CD8-positive, alpha-beta memory T cell (primary cell): ENCODE measurements at places on chromosomes 2 and 18. TPM values are rescaled to one million over a fixed set of nuclear protein-coding genes. Genes with fewer than 3 reads are reported as not detected.

- DNase-seq = no peak
- H3K4me1 ChIP-seq = peaks cover 3% of the 10 kb centered on the region
- H3K4me3 ChIP-seq = peak overlapping the region; percentile 3
- H3K27me3 ChIP-seq = no peaks in the 10 kb centered on the region
These were observed 35.7 kb upstream of the TAF4B start for GRCh38 chr18:26190506-26190905.

DNA sequence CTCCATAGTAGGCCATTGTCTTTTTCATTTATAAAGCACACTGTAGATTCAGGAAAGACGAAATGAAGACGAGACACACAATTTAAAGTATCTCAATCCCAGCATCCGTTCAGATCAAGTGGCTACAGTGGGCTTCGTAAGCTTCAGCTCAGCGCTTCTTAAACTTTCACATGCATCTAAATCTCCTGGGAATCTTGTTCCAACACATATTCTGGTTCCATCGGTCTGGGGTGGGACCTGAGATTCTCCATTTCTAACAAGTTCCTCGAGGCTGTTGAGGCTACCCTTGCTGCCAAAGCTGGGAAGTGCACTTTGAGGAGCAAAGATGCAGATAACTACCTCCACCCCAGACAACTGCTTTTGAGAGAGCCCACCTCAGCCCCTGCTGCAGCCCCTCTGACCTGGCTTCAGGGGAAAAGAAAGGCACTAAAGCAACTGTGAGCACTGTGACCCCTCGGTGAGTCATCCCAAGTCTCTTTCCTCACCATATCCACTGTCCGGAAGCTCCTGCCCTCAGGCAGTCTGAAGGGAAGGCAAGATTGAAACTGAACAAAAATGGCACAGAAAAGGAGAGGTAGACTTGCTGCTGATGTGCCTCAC, 201.1 kb upstream of the FBXO11 start:
- H3K4me3 ChIP-seq = no peak overlapping the region
- no peaks in the 10 kb centered on the region for H3K27me3 ChIP-seq
- peaks cover 18% of the 10 kb centered on the region for H3K4me1 ChIP-seq
- no peak for DNase-seq
- H3K27ac ChIP-seq = no peak overlapping the region
- H3K36me3 ChIP-seq = no peaks in the 10 kb centered on the region

- no peak overlapping the region for H3K4me3 ChIP-seq
- no peak overlapping the region for H3K27ac ChIP-seq
- no peak for DNase-seq
- H3K36me3 ChIP-seq = no peaks in the 10 kb centered on the region
These were observed 20.6 kb downstream of the LRRFIP1 start for GRCh38 chr2:237648016-237648381.

DNA sequence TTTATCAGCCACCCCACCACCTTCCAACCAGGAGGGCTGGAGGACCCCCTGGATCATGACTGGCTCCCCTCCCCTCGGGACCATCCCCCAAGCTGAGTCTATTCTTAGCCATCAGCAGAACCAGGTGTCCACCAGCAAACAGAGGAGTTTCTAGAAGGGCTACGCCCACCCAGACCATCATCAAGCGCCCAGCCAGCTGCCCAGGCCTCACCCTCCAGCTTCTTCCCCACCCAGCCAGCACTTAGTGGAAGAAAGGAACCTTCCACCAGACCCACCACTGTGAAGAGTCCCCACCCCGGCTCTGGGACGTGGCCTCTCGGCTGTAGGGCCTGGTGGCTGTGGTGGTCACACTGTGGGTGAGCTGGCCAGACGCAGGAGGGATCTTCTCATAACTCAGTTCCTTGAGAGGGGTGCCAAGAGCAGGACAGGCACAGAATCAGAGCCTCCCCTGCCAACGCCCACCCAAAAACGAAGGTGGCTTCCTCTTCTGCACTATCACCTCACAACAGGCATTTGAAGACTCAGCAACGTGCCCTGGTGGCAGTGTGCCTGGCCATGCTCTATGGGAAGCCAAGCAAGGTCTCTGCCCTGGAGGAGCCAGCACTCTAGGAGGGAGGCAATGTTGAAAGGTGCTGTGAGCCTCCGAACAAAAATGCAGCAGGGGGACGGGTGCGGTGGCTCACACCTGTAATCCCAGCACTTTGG, 19.0 kb downstream of the BIN1 start:
- H3K36me3 ChIP-seq = no peaks in the 10 kb centered on the region
- H3K27me3 ChIP-seq = no peaks in the 10 kb centered on the region
- H3K4me1 ChIP-seq = peaks cover 33% of the 10 kb centered on the region
- DNase-seq = no peak
- H3K4me3 ChIP-seq = no peak overlapping the region

- H3K27ac ChIP-seq = peak overlapping the region; percentile 48
- peaks cover 31% of the 10 kb centered on the region for H3K4me1 ChIP-seq
- no peak for DNase-seq
- no peaks in the 10 kb centered on the region for H3K36me3 ChIP-seq
- H3K4me3 ChIP-seq = no peak overlapping the region
These were observed 84.5 kb upstream of the TLK1 start for GRCh38 chr2:171244970-171245782.

DNA sequence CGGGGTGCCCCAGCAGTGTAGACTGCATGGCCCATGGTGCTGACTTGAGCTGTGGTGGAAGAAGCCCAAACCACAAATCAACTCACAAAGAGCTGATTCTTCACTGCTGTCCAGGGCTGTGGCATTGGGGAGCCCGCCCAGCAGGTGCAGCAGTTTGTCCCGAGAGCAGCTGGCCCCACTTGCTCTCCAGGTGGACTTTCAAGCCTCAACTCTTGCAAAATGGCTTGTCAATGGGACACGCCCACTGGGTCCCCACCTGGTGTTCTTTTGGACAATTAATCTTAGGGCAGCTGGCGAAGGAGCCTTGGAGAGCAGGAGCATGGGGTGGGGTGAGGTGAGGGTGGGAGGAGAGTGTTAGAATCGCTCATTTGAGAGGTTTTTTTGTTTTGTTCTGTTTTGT, 117.9 kb downstream of the MYCN start:
- no peaks in the 10 kb centered on the region for H3K4me1 ChIP-seq
- no peaks in the 10 kb centered on the region for H3K27me3 ChIP-seq
- DNase-seq = no peak
- H3K4me3 ChIP-seq = no peak overlapping the region
- no peak overlapping the region for H3K27ac ChIP-seq
- H3K36me3 ChIP-seq = no peaks in the 10 kb centered on the region

- no peaks in the 10 kb centered on the region for H3K4me1 ChIP-seq
- no peak overlapping the region for H3K4me3 ChIP-seq
- no peak for DNase-seq
- no peaks in the 10 kb centered on the region for H3K36me3 ChIP-seq
- no peaks in the 10 kb centered on the region for H3K27me3 ChIP-seq
- no peak overlapping the region for H3K27ac ChIP-seq
These were observed 55.8 kb downstream of the SLC8A1 start for GRCh38 chr2:40396124-40396523.

- peaks cover 14% of the 10 kb centered on the region for H3K36me3 ChIP-seq
- no peaks in the 10 kb centered on the region for H3K4me1 ChIP-seq
- no peak for DNase-seq
- no peaks in the 10 kb centered on the region for H3K27me3 ChIP-seq
- no peak overlapping the region for H3K4me3 ChIP-seq
These were observed 40.1 kb downstream of the AGPS start for GRCh38 chr2:177432703-177433102.

- H3K36me3 ChIP-seq = no peaks in the 10 kb centered on the region
- DNase-seq = no peak
- no peaks in the 10 kb centered on the region for H3K4me1 ChIP-seq
- no peak overlapping the region for H3K27ac ChIP-seq
- no peaks in the 10 kb centered on the region for H3K27me3 ChIP-seq
These were observed 15.5 kb downstream of the VIL1 start for GRCh38 chr2:218434456-218434855.

GRCh38 chr2:60972889-60973656, 44.4 kb upstream of the PEX13 start:
- DNase-seq = no peak
- H3K4me3 ChIP-seq = no peak overlapping the region
- H3K27me3 ChIP-seq = no peaks in the 10 kb centered on the region
- peaks cover 5% of the 10 kb centered on the region for H3K4me1 ChIP-seq

- H3K27me3 ChIP-seq = no peaks in the 10 kb centered on the region
- DNase-seq = no peak
- peak overlapping the region; percentile 43 for H3K4me3 ChIP-seq
- H3K27ac ChIP-seq = no peak overlapping the region
- H3K4me1 ChIP-seq = peaks cover 4% of the 10 kb centered on the region
These were observed 40.9 kb upstream of the TRIM43B start for GRCh38 chr2:95525294-95526035.

- DNase-seq = no peak
- H3K27ac ChIP-seq = no peak overlapping the region
- no peaks in the 10 kb centered on the region for H3K4me1 ChIP-seq
- H3K36me3 ChIP-seq = no peaks in the 10 kb centered on the region
These were observed 31.6 kb upstream of the WDR75 start for GRCh38 chr2:189409647-189410046.

- DNase-seq = no peak
- H3K4me3 ChIP-seq = no peak overlapping the region
- H3K27ac ChIP-seq = no peak overlapping the region
- no peaks in the 10 kb centered on the region for H3K27me3 ChIP-seq
- H3K36me3 ChIP-seq = no peaks in the 10 kb centered on the region
These were observed 25.4 kb downstream of the HPCAL1 start for GRCh38 chr2:10327896-10328669.

DNA sequence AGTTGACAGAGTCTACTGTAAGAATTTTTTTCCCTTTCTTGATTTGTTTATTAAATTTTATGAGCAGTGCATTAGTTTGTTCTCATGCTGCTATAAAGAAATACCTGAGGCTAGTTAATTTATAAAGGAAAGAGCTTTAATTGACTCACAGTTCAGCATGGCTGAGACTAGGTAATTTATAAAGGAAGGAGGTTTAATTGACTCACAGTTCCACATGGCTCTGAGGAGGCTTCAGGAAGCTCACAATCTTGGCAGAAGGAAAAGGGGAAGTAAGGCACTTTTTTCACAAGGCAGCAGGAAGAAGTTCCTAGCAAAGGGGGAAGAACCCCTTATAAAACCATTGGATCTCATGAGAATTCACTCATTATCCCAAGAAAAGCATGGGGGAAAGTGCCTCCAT, 191.4 kb upstream of the VRK2 start:
- no peak overlapping the region for H3K27ac ChIP-seq
- H3K36me3 ChIP-seq = no peaks in the 10 kb centered on the region
- no peaks in the 10 kb centered on the region for H3K4me1 ChIP-seq
- no peaks in the 10 kb centered on the region for H3K27me3 ChIP-seq
- no peak overlapping the region for H3K4me3 ChIP-seq

- no peaks in the 10 kb centered on the region for H3K27me3 ChIP-seq
- no peaks in the 10 kb centered on the region for H3K4me1 ChIP-seq
- no peak overlapping the region for H3K4me3 ChIP-seq
- no peak overlapping the region for H3K27ac ChIP-seq
These were observed 42.9 kb downstream of the TMEFF2 start for GRCh38 chr2:192151853-192152252.

GRCh38 chr2:2742726-2743125, 411.7 kb upstream of the MYT1L start:
- no peaks in the 10 kb centered on the region for H3K4me1 ChIP-seq
- no peaks in the 10 kb centered on the region for H3K36me3 ChIP-seq
- DNase-seq = no peak
- no peaks in the 10 kb centered on the region for H3K27me3 ChIP-seq
- H3K27ac ChIP-seq = no peak overlapping the region
- H3K4me3 ChIP-seq = no peak overlapping the region

DNA sequence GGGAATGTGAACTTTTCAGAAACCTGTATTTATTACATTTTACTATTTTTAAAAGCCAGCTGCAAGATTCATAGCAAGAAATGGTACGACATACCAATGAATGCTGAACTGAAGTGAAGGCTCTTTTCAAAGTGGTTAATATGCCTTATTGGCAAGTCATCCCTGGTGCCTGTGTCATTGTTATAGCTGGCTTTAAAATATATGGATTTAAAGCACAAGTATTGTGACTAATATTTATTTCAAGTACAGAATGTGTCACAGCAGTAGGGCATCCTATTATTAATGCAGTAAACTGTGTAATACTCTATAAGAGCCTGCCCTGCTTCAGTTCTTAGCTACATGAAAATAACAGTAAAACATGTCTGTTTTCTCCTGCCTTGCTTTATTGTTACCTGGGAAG, 10.8 kb downstream of the TSHZ1 start:
- H3K4me1 ChIP-seq = peaks cover 29% of the 10 kb centered on the region
- H3K27ac ChIP-seq = no peak overlapping the region
- H3K4me3 ChIP-seq = no peak overlapping the region
- DNase-seq = no peak
- H3K36me3 ChIP-seq = no peaks in the 10 kb centered on the region
- H3K27me3 ChIP-seq = no peaks in the 10 kb centered on the region

DNA sequence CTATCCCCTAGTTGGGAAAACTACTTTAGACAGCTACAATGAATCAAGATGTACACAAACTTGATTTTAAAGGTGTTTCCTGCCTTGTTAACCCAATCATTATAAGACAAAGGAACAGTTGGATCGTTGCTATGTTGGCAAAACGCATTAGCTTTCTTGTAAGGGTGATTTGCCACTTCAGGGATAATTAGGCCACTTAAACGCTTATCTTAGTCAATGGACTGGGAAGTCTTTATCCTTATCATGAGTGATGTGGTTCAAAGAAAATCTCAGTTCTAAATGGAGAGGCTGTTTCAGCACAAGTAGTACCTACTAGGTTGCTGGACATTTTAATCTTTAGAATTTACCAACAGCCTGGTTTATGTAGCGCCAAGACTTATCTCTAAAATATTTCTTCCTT, 406.1 kb upstream of the MEX3C start:
- no peaks in the 10 kb centered on the region for H3K27me3 ChIP-seq
- no peak overlapping the region for H3K4me3 ChIP-seq
- no peak overlapping the region for H3K27ac ChIP-seq
- no peak for DNase-seq
- H3K4me1 ChIP-seq = no peaks in the 10 kb centered on the region
- no peaks in the 10 kb centered on the region for H3K36me3 ChIP-seq

The UPP2 gene
- total RNA-seq = not detected

The ADRA2B gene
- total RNA-seq = 0.07 TPM

The GALNT3 gene
- total RNA-seq = 3.0 TPM

The UGT1A8 gene
- not detected for total RNA-seq

The UGT1A10 gene
- not detected for total RNA-seq

The BOLL gene
- not detected for total RNA-seq

The MGAT5 gene
- total RNA-seq = 42.4 TPM

The SLC14A1 gene
- 3.6 TPM for total RNA-seq

The PDCD1 gene
- total RNA-seq = 34.3 TPM

The STAT1 gene
- 142 TPM for total RNA-seq

The RIF1 gene
- 72.4 TPM for total RNA-seq

The SLC9A2 gene
- not detected for total RNA-seq
